ENCODE measurements at places on chromosomes 11 and 22.

DNA sequence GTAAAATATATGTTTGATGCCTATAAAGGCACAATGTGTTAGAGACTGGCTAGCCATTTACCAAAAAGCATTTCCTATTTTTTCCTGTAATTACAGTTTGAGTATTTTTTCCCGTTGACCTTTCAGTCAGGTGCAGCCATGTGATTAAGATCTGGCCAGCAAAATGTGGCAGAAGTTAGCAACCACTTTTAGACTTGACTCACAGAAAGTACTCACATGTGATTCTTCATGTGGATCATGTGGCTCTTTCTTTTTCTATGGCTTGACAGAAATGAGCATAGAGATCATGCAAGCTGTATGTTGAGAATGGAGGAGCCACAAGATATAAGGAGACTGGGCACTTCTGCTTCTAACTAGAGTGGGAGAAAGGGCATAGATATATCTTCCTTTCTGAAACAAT lies 27.3 kb upstream of the RAB38 start:
- H3K4me3 ChIP-seq: no peak overlapping the region
- H3K4me1 ChIP-seq: no peaks in the 10 kb centered on the region
- DNase-seq: no peak
- no peak overlapping the region for H3K27ac ChIP-seq
- no peaks in the 10 kb centered on the region for H3K27me3 ChIP-seq
- H3K36me3 ChIP-seq: no peaks in the 10 kb centered on the region

- peaks cover 2% of the 10 kb centered on the region for H3K27me3 ChIP-seq
- H3K36me3 ChIP-seq: no peaks in the 10 kb centered on the region
- H3K4me3 ChIP-seq: no peak overlapping the region
- DNase-seq: no peak
- H3K27ac ChIP-seq: peak overlapping the region; percentile 14
Observed at GRCh38 chr11:64132191-64132771, 33.6 kb downstream of the MACROD1 start.

- peak overlapping the region; percentile 27 for H3K27ac ChIP-seq
- H3K4me3 ChIP-seq: peak overlapping the region; percentile 83
- H3K27me3 ChIP-seq: no peaks in the 10 kb centered on the region
Observed at GRCh38 chr22:35299217-35299672, 449 bp upstream of the TOM1 start.

DNA sequence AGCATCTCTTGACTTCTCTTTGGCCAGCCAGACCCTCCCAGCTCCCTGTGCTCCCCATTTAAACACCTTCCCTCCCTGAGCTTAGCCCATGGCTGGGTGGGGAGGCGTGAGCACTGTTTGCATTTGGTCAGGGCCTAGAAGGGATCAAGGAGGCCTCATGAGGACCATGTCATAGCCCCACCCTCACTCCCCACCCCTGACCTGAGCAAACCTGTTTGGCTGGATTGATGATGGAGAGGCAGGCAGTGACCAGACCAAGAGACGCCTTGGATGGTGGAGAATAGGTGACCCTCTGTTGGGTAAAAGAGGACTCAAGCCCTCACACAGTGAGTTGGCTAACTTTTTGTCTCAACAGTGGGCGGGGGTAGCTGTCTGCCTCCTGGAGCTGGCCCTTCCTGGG lies 49.9 kb downstream of the ST3GAL4 start:
- no peaks in the 10 kb centered on the region for H3K27me3 ChIP-seq
- H3K4me3 ChIP-seq: no peak overlapping the region
- DNase-seq: no peak
- H3K27ac ChIP-seq: no peak overlapping the region

DNA sequence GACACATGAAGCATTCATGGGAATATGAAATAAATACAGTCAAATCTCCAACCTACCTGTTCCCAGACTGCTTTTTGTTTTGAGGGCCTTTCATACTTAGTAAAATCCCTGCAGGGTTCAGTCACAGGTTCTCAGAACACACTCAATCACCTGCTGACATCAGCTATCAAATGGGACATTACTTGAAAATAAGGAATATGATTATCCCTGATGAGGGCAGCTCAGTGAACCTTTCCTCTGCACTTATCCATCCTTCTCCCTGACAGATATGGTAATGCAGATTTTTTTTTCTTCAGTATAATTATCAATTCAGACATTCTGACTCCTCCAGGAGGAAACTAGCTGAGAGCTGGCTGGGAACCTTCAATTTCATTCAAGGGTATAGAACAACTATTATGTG lies 1127.4 kb upstream of the CCDC90B start:
- DNase-seq: no peak
- H3K4me1 ChIP-seq: peaks cover 7% of the 10 kb centered on the region
- H3K27me3 ChIP-seq: no peaks in the 10 kb centered on the region
- H3K36me3 ChIP-seq: no peaks in the 10 kb centered on the region
- H3K27ac ChIP-seq: no peak overlapping the region

- H3K4me1 ChIP-seq: peaks cover 5% of the 10 kb centered on the region
- no peaks in the 10 kb centered on the region for H3K27me3 ChIP-seq
- no peak overlapping the region for H3K4me3 ChIP-seq
Observed at GRCh38 chr11:128157423-128158298, 429.7 kb downstream of the ETS1 start.

DNA sequence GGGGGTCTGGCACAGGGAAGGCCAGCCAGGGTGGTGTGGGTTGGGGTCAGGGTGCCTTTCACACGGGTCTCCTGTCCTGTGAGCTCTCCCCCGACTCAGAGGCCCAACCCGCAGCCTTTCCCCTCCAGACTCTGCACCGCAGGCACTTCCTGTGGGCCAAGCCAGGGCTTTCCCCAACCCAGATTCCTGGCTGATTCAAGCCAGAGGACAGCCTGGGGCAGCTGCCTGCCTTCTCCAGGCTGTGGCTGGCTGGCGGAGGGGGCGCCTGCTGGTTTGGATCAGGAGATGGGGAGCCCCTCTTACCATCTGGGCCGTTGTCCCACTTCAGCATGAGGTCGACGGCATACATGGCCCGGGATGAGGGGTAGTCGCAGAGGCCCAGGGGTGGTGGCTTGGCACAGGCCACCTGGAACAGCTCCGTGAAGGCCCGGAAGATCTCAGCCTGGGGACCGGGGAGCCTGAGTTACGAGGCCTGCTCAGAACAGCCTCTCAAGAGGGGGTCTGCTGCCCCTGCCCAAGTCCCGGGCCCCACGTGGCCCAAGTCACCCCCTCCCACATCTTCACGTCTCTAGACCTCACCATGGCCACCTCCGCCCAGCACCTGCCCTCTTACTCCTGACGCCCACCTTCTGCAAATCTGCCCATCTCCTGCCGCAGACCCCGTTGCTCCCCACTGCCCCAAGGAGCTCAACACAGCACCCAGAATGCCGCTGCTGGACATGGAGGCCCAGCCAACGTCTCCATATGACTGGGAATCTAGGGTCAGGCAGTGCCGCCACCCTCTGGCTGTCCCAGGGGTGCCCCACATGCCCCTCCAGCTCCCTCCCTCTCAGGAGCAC lies 17.3 kb downstream of the TSPO start:
- no peaks in the 10 kb centered on the region for H3K27me3 ChIP-seq
- peaks cover under 1% of the 10 kb centered on the region for H3K4me1 ChIP-seq
- peaks cover 46% of the 10 kb centered on the region for H3K36me3 ChIP-seq
- no peak for DNase-seq
- H3K4me3 ChIP-seq: no peak overlapping the region

DNA sequence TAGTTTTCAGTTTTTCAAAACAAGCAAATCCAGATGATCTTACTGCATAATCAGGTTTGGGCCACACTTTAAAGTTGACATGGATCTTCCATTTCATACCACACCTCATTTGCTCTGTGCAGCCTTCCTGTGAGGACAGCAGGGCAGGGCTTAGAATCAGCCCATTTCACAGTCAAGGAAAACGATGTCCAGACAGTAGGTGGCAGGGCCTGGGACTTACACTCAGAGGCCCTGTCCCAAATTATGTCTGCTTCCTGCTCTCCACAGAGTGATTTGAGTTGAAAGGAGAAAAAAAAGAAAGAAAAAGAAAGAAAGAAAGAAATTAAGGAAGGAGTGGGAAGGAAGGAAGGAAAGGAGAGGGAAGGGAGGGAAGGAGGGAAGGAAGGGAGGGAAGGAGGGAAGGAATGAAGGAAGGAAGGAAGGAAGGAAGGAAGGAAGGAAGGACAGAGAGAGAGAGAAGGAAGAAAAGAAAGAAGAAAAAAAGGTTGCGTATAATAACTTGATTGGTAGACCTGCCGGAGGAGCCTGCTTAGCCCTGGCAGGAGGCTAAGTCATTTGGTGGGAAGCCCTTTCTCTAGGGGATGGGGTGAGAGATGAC lies 23.6 kb downstream of the TSKU start:
- H3K27me3 ChIP-seq: no peaks in the 10 kb centered on the region
- no peak for DNase-seq
- no peak overlapping the region for H3K27ac ChIP-seq
- peaks cover 3% of the 10 kb centered on the region for H3K4me1 ChIP-seq

GRCh38 chr11:113113801-113114704 lies 152.8 kb downstream of the NCAM1 start:
- H3K4me1 ChIP-seq: no peaks in the 10 kb centered on the region
- peak; percentile 20 for DNase-seq
- H3K27me3 ChIP-seq: no peaks in the 10 kb centered on the region
- no peak overlapping the region for H3K4me3 ChIP-seq

DNA sequence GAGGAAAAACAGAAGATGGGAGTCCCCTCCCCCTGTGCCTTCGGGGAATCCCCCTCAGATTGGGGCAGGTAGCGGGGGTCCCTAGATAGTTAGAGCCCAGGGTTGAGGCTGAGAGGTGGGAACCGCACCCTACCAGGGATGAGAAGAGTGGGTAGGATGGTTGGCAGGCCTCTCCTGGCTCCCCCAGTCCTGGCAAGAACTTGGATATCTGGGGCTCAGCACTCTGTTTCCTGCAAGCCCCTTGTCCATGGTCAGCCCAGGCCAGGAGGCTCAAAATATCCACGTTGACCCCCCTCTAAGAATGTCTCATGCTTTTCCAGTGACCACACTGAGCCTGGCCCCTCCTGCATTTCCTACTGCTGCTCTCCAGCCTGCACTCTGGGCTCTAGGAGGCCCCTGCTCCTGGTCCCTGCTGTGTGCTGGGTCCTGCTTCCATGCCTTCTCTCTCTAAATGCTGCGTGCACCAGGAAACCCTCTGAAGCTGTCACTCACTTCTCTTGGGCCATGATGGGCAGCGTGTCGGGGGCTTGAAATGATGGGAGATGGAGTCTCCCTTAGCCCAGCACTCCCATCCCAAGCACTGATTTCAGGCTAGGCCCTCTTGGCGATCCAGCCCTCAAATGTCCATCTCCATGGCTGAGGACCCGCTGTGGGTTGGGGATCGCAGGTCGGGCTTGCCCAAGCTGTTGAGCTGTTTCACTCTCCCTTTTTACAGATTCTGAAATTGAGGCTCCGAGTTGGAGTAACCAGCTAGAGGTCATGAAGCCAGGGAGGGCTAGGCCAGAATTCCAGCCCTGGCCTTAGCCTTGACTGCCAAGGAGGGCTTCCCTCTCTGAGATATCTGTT lies 2.0 kb downstream of the MAP3K11 start:
- no peak overlapping the region for H3K4me3 ChIP-seq
- DNase-seq: no peak
- H3K4me1 ChIP-seq: peaks cover 31% of the 10 kb centered on the region
- peaks cover 18% of the 10 kb centered on the region for H3K36me3 ChIP-seq
